ENCODE measurements at places on chromosomes 16 and 17.

DNA sequence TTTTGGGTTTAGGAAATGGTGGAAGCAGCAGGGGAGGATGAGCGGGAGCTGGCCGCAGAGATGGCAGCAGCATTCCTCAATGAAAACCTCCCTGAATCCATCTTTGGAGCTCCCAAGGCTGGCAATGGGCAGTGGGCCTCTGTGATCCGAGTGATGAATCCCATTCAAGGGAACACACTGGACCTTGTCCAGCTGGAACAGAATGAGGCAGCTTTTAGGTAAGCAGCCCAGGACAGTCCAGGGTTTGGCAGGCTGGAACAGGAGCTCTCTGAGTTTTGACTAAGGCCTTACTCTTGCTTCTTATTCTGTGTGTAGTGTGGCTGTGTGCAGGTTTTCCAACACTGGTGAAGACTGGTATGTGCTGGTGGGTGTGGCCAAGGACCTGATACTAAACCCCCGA is 41.4 kb downstream of the SF3B3 start:
- no peak for ATAC-seq

DNA sequence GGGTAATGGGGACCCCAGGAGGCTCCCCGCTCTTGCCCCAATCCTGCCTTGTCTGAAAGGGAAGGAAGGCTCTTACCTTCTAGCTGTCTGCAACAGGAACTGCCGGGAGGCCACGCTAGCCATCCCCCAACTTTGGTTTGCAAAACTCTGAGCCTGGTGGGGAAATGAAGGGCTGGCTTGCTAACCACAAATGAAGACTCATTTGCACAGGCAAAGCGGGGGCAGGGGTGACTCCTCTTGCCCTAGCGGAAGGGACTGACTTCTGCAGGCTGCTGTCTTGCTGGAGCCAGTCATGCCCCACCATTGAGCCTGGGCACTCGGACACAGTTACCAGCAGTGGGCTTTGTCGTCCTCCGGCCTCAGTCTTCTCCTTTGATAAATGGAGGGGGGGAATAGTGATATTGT is 52.6 kb downstream of the PLCG2 start:
- ATAC-seq, result no peak

DNA sequence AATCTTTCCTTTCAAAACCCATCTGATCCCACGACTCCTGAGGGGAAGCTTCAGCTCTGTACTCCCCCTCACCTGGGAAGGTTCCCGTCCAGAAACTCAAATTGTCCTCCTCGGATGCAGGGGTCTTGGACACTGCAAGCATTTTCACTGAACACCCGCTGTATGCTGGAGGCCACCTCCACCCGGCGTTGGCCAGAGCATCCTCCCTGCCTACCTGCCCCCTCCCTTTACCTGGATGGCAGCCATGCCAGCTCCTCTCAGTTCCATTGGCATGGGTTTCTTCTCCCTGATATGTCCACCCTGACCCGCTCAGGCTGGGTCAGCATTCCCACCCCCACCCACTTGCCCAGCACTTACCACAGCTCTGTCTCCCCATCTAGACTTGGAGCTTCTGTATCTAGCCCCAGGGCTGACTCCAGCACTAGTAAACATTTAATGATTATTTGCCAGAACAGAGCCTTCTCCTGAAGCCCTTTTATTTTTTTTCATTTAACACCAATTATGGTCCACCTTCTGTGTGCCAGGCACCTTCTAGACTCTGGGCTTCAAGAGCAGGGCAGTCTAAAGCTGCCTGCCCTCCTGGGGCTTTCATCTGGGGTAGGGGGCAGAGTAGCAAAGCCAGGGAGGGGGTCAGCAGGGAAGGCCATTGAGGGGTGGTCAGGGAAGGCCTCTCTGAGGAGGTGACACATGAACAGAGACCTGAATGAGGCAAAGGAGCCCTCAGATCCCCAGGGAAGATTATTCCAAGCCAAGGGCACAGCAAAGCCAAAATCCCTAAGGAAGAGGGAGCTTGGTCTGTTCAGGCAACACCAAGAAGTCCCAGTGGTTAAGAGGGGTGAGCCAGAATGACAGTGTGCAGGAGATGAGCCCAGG is 8.9 kb upstream of the KRT19 start:
- ATAC-seq, result no peak

- no peak for ATAC-seq
Measured at GRCh38 chr17:43438626-43439025, 39.8 kb downstream of the ARL4D start.

- ATAC-seq, result no peak
Measured at GRCh38 chr16:3681206-3681605, 26.7 kb downstream of the DNASE1 start.

DNA sequence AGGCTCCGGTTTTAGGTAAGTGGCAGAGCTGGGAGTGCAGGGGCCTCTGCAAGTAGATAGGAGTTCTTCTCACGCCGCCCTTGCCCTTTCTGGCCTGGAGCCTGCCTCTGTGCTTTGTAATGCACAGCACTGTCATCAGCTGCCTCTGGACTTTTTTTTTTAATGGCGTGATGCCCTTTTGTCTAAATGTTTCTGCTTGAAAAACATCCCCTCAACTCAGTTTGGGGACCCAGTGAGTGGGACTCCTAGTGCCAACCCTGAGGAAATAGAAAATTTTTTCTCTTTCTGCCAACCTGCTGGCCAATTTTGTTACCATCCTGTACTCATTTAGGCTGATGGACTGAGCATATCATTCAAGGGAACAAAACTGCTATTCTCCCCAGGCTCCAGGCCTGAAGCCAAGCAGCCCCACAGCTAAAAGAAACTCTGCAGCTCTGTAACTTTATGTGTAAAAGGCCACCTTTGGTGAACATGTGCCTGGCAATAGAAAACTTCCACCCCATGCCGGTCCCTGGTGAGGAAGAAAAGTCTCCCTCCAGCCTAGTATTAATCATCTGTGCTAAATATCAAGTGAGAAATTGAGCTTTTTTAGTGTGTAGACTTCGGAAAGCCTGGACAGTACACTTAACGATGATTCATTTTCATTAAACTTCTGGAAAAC is 22.5 kb downstream of the SLC6A2 start:
- ATAC-seq, result no peak

DNA sequence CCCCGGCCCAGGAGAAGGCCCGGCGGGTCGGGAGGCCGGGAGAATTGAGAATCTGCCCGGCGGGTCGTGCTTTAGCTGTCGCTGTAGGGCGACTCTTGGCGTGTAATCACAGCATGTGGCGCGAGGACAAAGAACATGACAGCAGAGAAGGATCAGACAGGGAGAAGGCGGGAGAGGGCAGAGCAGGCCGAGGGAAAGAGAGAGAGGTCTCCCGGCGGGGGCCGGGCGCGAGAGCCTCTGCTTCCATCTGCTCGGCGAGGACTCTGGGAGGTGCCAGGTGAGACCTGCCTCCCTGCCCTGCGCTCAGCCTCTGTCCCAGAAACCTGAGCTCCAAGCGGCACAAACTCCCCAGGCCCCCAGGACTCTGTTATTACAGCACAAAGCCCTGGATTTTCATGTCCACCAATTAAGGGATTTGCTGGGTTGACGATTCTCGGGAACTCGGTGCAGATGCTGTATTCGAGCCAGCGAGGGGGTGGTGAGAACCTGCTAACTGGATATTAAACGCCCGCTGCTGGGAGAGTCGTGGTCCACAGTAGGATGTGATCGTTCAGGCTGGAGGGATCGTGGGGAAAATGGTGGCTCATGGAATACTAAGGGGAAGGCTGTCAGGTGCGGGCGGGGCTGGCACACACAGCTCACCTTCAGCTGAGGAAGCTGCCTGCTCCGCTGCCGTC is 172.0 kb upstream of the CIBAR2 start:
- no peak for ATAC-seq

GRCh38 chr17:58702045-58702476 is 9.7 kb downstream of the RAD51C start:
- no peak for ATAC-seq

- ATAC-seq, result no peak
Measured at GRCh38 chr17:14733376-14733775, 432.5 kb downstream of the HS3ST3B1 start.

GRCh38 chr16:87735270-87736007 is 30.3 kb downstream of the KLHDC4 start:
- ATAC-seq, result no peak

GRCh38 chr17:50556803-50557202 is 3.7 kb upstream of the CACNA1G start:
- ATAC-seq, result no peak

DNA sequence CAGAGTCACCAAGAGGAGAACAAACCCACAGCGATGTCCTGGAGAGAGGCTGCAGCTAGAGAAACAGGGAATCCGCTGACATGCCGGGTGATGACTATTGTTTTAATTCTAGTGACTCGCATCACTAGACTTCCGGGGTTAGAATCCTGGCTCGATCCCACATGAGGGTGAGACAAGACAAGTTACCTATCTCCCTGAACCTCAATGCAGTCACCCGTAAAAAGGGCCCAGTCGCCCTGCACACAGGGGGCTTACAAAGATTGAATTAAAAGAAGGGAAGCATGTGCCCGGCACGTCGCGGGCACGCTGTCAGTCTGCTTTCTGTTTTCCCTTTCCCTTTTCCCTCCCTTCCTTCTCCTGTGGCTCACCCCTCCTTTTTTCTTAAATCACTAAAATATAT is 212.9 kb upstream of the FOXF1 start:
- ATAC-seq, result no peak

DNA sequence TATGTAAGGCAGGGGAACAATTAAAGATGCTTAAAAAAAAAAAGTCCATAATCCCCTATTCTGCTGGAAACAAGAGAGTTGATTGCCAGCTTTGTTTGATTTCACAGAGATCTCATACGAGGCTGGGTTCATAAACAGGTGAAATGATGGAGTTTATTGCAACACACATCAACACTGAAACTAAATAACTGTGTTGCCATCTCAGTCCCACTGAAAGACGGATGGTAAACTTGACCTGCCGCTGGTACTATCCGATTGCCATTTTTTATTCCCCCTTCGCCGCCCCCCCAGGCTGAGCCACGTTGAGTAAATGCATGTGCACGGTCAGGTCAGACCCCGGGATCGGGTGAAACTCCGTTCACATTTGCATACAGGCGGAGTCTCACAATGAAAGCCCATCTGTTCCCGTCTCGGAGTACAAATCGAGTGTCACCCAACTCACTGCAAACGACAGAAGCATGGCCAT is 119.2 kb downstream of the SKAP1 start:
- peak; percentile 99 for ATAC-seq

DNA sequence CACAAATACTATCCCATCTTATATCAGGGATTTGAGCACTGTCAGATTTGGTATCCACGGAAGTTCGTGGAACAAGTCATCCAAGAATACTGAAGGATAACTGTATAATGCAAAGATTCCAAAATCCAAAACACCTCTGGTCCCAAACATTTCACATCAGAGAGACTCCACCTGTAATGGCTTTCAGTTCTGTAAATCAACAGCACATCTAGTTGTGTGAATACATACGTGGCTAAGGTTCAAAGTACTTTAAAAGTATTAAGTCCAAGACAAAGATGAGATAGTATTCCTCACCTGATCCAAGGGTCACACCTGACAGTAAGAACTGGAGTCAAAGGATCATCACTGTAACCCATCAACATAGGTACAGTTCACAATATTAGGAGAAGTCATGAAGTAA is 54.8 kb downstream of the KANSL1 start:
- ATAC-seq, result no peak

DNA sequence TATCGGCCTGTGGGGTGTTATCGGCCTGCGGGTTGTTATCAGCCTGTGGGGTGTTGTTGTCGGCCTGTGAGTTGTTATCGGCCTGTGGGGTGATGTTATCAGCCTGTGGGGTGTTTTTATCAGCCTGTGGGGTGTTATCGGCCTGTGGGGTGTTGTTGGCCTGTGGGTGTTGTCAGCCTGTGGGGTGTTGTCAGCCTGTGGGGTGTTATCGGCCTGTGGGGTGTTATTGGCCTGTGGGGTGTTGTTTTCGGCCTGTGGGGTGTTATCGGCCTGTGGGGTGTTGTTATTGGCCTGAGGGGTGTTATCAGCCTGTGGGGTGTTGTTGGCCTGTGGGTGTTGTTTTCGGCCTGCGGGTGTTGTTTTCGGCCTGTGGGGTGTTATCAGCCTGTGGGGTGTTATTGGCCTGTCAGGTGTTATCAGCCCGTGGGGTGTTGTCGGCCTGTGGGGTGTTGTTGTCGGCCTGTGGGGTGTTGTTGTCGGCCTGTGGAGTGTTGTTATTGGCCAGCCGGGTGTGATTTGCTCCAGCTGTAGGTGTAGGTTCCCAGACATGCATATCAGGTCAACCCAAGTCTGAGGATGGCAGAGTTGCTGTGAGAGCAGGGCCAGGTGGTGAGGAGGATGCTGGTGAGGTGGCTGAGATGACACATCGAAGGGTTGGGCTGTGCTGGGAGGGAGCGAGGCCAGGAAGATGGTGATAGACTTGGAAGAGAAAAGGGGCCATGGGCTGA is 7.1 kb downstream of the TRARG1 start:
- ATAC-seq, result no peak

- no peak for ATAC-seq
Measured at GRCh38 chr17:5583426-5584382, 605 bp downstream of the NLRP1 start.

DNA sequence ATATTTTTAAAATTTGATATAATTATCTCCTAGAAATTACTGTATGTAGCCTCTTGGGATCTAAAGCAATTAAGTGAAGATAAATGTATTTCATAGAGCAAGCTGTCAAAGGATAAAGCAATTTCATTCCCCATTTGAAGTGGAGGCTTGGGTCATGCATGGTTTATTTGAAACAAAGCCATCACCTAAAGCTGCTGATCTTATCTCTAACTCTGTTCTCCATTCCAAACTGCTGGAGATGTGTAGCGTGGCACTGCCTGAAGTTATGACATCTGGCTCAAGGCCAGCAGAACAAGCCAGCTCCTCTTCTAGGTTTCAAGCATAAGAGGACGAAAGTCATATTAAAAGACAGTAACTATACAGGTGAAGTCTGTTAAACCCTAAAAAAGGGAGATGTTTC is 83.9 kb downstream of the HIC1 start:
- peak; percentile 57 for ATAC-seq

DNA sequence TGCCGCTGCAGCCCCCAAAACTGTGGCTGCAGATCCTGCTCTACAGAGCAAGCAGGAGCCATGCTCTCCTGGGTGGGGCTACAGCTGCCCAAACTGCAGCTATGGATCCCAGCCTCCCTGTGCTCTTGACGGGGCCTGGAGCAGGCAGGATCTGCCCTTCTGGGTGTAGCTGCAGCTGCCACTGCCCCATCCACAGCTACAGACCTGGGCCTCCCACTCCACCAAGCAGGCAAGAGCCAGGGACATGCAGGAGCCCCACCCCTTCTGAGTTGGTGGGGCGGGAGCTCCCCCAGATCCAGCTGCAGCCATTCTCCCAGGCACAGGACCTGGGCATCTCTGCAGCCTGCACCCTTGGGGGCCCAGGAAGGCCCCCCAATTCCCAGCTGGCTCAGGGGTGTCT is 551.2 kb upstream of the CA10 start:
- no peak for ATAC-seq

- ATAC-seq, result no peak
Measured at GRCh38 chr17:32160526-32160925, 18.2 kb downstream of the RHOT1 start.

- peak; percentile 33 for ATAC-seq
Measured at GRCh38 chr17:80773243-80773991, 218.2 kb upstream of the CHMP6 start.

DNA sequence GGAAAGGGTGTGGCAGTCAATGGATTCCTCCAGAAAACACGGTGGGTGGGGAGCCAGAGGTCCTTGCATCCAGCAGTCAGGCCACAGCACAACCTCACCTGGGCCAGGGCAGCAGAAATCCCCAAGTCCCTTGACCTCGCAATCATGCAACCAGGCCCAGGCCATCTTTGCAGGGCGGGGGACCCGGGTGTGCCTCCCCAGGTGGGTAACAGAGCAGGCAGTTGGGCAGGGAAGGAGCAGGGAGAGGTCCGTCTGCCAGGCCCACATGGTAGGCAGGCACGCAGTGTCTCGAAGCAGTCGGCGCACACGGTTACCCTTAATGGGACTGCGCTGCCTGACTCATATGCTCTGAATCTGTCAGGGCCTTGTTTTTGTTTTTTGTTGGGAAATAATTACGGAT is 153.0 kb downstream of the RBFOX3 start:
- no peak for ATAC-seq
